Left lung (tissue), 14 donors: ENCODE measurements at places on chromosomes 4 and X. TPM values are rescaled to one million over a fixed set of nuclear protein-coding genes. Genes with fewer than 3 reads are reported as not detected.

GRCh38 chr4:85767649-85768048 is 292.7 kb downstream of the ARHGAP24 start:
- no peaks in the 10 kb centered on the region for H3K27me3 ChIP-seq
- H3K4me3 ChIP-seq = no peak overlapping the region
- DNase-seq = no peak
- H3K4me1 ChIP-seq = no peaks in the 10 kb centered on the region
- no peaks in the 10 kb centered on the region for H3K36me3 ChIP-seq

- H3K4me1 ChIP-seq = no peaks in the 10 kb centered on the region
- H3K36me3 ChIP-seq = no peaks in the 10 kb centered on the region
- no peak for DNase-seq
- no peak overlapping the region for H3K27ac ChIP-seq
Observed at GRCh38 chrX:133935076-133935475, 50.3 kb downstream of the GPC3 start.

- H3K4me3 ChIP-seq = no peak overlapping the region
- no peaks in the 10 kb centered on the region for H3K27me3 ChIP-seq
- no peaks in the 10 kb centered on the region for H3K36me3 ChIP-seq
- peaks cover 68% of the 10 kb centered on the region for H3K4me1 ChIP-seq
- H3K27ac ChIP-seq = peak overlapping the region; percentile 100
Observed at GRCh38 chr4:38673130-38673978, 9.4 kb downstream of the KLF3 start.

- no peaks in the 10 kb centered on the region for H3K36me3 ChIP-seq
- no peak for DNase-seq
- no peak overlapping the region for H3K27ac ChIP-seq
- no peaks in the 10 kb centered on the region for H3K27me3 ChIP-seq
Observed at GRCh38 chr4:128590034-128590740, 219.3 kb upstream of the JADE1 start.

- no peak for DNase-seq
- H3K27ac ChIP-seq = no peak overlapping the region
- no peaks in the 10 kb centered on the region for H3K27me3 ChIP-seq
- H3K4me3 ChIP-seq = no peak overlapping the region
Observed at GRCh38 chrX:22575161-22575845, 302.6 kb downstream of the CBLL2 start.

DNA sequence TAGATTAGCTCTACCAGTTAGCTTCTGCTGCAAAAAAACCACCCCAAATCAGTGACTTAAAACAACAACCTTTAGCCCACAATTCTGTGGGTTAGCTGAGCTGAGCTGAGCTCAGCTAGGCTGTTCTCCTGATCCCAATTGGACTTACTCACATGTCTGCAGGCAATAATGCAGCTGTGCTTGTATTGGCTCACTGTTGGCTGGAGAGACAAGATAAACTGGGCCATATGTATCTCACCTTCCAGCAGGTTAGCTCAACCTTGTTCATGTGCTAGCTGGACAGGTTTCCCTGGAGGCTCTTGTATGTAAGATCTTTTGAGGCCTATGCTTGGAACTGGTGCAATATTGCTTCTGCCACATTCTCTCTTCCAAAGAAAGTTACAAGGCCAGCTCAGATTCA is 261.5 kb upstream of the ADGRL3 start:
- no peaks in the 10 kb centered on the region for H3K4me1 ChIP-seq
- no peak overlapping the region for H3K27ac ChIP-seq
- no peak overlapping the region for H3K4me3 ChIP-seq
- no peaks in the 10 kb centered on the region for H3K27me3 ChIP-seq

DNA sequence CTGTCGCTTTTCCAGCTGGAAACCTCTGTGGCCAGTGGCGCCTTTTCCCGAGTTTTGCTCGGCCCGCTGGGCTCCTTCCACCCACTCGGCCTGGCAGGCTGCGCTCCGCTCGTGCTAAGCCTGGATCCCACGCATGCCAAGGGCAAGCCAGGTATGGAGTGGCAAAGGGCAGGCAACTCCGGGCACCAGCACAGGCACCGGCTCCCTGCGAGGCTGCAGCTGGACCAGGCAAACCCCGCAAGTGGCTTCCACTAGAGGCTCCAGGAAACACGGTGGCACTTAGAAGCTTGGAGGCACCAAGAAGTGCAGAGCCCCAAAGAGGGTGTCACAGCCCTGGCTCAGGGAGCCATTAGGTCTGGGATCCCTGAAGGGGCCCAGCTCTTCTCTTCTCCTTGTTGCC is 59.5 kb downstream of the PPA2 start:
- H3K27me3 ChIP-seq = no peaks in the 10 kb centered on the region
- no peak overlapping the region for H3K4me3 ChIP-seq
- H3K27ac ChIP-seq = no peak overlapping the region
- H3K4me1 ChIP-seq = no peaks in the 10 kb centered on the region
- no peak for DNase-seq

GRCh38 chr4:111946800-111947199 is 198.5 kb upstream of the FAM241A start:
- no peaks in the 10 kb centered on the region for H3K4me1 ChIP-seq
- no peaks in the 10 kb centered on the region for H3K27me3 ChIP-seq
- H3K36me3 ChIP-seq = no peaks in the 10 kb centered on the region
- no peak overlapping the region for H3K4me3 ChIP-seq
- DNase-seq = no peak
- no peak overlapping the region for H3K27ac ChIP-seq

- no peak overlapping the region for H3K4me3 ChIP-seq
- no peaks in the 10 kb centered on the region for H3K4me1 ChIP-seq
- DNase-seq = no peak
- no peaks in the 10 kb centered on the region for H3K27me3 ChIP-seq
Observed at GRCh38 chrX:48789366-48790220, 3.2 kb downstream of the GATA1 start.

GRCh38 chr4:36523182-36523581 is 241.8 kb downstream of the DTHD1 start:
- H3K27ac ChIP-seq = no peak overlapping the region
- H3K4me1 ChIP-seq = no peaks in the 10 kb centered on the region
- H3K4me3 ChIP-seq = no peak overlapping the region
- no peaks in the 10 kb centered on the region for H3K27me3 ChIP-seq
- no peak for DNase-seq

- H3K4me1 ChIP-seq = peaks cover 6% of the 10 kb centered on the region
- no peak overlapping the region for H3K4me3 ChIP-seq
- no peak for DNase-seq
- peak overlapping the region; percentile 50 for H3K27ac ChIP-seq
Observed at GRCh38 chr4:121243485-121243884, 79.4 kb upstream of the TNIP3 start.

GRCh38 chrX:69028006-69028760 is 137.1 kb downstream of the PJA1 start:
- H3K27ac ChIP-seq = no peak overlapping the region
- no peaks in the 10 kb centered on the region for H3K36me3 ChIP-seq
- DNase-seq = no peak
- H3K27me3 ChIP-seq = no peaks in the 10 kb centered on the region
- H3K4me1 ChIP-seq = no peaks in the 10 kb centered on the region
- H3K4me3 ChIP-seq = no peak overlapping the region

DNA sequence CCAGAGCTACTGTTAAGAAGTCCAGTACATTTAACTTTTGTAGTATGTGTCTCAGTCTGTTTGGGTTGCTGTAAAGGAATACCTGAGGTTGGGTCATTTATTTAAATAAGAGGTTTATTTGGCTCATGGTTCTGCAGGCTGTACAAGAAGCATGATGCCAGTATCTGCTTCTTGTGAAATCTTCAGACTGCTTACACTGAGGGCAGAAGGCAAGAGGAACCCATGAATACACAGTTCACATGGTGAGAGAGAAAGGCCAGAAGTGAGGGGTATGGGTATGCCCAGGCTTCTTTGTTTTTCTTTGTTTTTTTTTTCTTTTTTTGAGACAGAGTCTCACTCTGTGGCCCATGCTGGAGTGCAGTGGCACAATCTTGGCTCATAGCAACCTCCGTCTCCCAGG is 6.0 kb upstream of the CISD2 start:
- no peaks in the 10 kb centered on the region for H3K27me3 ChIP-seq
- H3K27ac ChIP-seq = no peak overlapping the region
- DNase-seq = no peak
- no peaks in the 10 kb centered on the region for H3K36me3 ChIP-seq
- no peak overlapping the region for H3K4me3 ChIP-seq
- H3K4me1 ChIP-seq = peaks cover 13% of the 10 kb centered on the region

DNA sequence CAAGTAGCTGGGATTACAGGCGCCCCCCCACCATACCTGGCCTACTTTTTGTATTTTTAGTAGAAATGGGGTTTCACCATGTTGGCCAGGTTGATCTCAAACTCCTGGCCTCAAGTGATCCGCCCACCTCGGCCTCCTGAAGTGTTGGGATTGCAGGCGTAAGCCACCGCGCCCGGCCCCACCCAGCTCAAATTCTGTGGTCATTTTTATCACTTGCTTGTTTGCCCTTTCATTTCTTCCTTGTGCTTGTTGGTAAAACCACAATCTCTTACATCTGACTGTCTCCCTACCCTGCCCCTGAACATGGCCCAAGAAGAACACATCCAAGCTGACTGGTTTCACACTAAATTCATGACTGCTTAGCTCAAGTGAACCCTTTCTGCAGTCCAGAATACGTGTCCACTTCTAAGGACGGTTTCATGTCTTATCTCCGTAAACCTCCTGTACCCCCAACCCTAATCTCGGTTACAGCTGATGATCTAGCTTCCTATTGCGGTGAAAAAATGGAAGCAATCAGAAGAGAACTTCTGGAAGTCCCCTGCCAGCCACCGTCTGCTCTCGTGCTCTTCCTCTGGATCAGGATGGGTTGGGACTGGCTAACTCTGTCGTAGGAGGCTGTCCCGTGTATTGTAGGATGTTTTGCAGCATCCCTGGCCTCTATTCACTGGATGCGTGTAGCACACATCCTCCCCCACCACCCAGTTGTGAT is 5.4 kb upstream of the RS1 start:
- DNase-seq = no peak
- no peak overlapping the region for H3K27ac ChIP-seq
- no peaks in the 10 kb centered on the region for H3K4me1 ChIP-seq

- no peaks in the 10 kb centered on the region for H3K36me3 ChIP-seq
- no peak for DNase-seq
- no peaks in the 10 kb centered on the region for H3K4me1 ChIP-seq
- H3K27ac ChIP-seq = no peak overlapping the region
Observed at GRCh38 chr4:138595171-138595570, 353.0 kb upstream of the SLC7A11 start.

DNA sequence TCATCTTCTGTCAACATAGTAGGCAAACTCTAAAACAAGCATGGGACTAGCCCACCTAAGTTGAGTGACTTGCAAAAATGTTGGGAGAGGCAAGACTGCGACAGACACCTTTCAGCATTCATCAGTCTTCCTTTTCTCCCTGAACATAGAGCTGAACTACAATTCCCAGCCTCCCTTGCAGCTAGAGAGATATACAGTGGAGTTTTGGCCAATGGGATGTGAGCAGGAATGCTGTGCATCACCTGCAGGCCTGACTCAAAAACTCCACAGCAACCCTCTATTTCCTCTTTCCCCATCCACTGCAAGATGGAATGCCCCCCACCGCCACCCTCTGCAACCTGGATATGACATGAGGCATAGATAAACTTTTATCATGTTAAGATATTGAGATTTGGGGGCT is 66.5 kb downstream of the PDHA1 start:
- no peaks in the 10 kb centered on the region for H3K27me3 ChIP-seq
- no peak for DNase-seq

DNA sequence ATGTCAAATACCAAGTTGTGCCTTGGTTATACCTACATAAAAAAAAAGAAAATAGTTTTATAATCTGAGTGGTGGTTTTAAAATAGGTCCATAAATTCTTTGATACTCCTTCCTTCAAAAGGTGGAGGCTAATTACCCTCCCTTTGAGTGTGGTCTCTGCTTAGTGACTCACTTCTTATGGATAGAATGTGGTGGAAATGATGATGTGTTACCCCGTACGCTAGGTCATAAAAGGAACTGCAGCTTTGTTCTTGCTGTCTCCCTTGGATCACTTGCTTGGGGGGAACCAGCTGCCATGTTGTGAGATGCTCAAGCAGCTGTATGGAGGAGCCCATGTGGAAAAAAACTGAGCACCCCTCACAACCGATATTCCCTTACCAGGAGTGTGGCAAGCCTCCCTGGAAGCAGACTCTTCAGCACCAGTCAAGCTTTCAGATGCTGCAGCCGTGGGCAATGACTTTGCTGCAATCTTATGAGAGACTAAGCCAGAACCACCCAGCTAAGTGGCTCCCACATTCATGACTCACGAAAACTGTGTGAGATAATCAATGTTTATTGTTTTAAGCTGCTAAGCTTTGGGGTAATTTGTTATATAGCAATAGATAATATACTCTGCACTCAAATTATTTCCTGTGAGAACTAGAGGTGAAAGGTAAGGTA is 195.0 kb upstream of the GATB start:
- H3K4me3 ChIP-seq = no peak overlapping the region
- H3K27ac ChIP-seq = no peak overlapping the region
- no peak for DNase-seq
- H3K4me1 ChIP-seq = no peaks in the 10 kb centered on the region

- H3K4me3 ChIP-seq = no peak overlapping the region
- H3K4me1 ChIP-seq = peaks cover under 1% of the 10 kb centered on the region
- no peak overlapping the region for H3K27ac ChIP-seq
- DNase-seq = no peak
- H3K27me3 ChIP-seq = peaks cover 3% of the 10 kb centered on the region
Observed at GRCh38 chrX:115339441-115340025, 50.0 kb downstream of the LUZP4 start.

Gene TLR2
- total RNA-seq = 170 TPM

Gene AGA
- total RNA-seq = 28.8 TPM

Gene BMPR1B
- 0.61 TPM for total RNA-seq

Gene PIM2
- 17.7 TPM for total RNA-seq

Gene TTC29
- 2.3 TPM for total RNA-seq

Gene HSFX2
- total RNA-seq = 0.52 TPM

Gene TKTL2
- total RNA-seq = not detected

Gene P2RY4
- total RNA-seq = 0.26 TPM

Gene ZNF630
- 3.0 TPM for total RNA-seq

Gene SPANXN5
- not detected for total RNA-seq
